ENCODE measurements at places on chromosomes 2 and 18.

- H3K27ac ChIP-seq: no peak overlapping the region
- no peaks in the 10 kb centered on the region for H3K27me3 ChIP-seq
- peak; percentile 65 for DNase-seq
- no peak overlapping the region for H3K4me3 ChIP-seq
These were observed 52.3 kb downstream of the TDRD15 start for GRCh38 chr2:21175895-21176646.

GRCh38 chr2:151851761-151852160, 23.5 kb upstream of the ARL5A start:
- no peak overlapping the region for H3K4me3 ChIP-seq
- H3K27me3 ChIP-seq: no peaks in the 10 kb centered on the region
- H3K4me1 ChIP-seq: peaks cover 10% of the 10 kb centered on the region
- H3K27ac ChIP-seq: no peak overlapping the region

DNA sequence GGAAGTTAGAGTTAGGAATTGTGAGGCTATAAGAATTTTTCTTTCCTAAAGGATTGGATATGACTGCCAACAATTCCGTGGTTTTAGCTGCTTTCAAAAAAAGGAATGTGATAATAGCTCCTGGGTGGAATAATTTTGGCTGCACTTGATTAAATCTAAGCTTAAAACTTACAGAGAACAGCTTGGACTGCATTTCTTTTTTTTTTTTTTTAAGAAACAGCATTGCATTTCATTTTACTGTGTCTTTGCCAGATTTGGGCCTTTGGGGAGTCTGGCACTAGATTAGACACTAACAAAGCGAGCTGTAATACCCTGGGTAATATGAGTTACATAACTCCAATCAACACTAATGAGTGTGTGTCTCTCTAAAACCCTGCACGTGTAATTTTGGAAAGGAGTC, 37.8 kb upstream of the ZNF397 start:
- no peaks in the 10 kb centered on the region for H3K36me3 ChIP-seq
- no peaks in the 10 kb centered on the region for H3K4me1 ChIP-seq
- no peak overlapping the region for H3K4me3 ChIP-seq
- no peak for DNase-seq

DNA sequence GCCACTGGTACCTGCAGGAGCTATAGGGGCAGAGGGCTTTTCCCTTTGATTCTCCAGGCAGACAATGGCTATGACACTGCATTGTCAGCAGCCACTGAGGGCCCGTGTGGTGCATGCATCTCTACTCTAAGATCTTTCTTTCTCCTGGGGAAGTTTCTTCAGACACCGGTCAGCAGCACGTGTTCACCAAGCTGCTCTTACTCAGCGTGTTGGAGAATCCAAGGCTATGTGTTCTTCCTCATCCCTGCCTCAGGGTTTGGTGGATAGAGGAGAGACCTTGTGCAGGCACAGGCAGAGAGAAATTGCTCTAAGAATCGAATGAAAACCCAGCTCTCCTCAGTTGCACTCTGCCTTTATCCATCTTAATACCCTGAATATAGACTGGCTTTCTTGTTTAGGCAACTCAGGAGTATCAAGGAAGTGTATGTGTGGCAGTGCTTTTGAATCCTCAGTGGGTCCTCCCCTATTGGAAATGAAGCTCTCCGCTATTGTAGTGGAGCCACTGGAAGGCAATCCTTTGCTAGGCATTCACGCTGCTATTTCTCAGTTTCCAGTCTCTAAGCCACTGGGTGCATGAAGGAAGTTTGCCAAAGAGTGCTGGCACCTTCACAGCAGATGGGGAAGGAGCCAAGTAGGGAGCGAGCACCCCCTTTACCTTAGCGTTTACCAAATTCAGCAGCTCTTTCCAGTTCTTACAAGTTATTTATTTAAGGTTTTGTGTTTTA, 86.9 kb upstream of the EML6 start:
- DNase-seq: no peak
- H3K4me1 ChIP-seq: peaks cover 32% of the 10 kb centered on the region
- no peaks in the 10 kb centered on the region for H3K27me3 ChIP-seq

GRCh38 chr2:241751152-241751551, 16.7 kb downstream of the D2HGDH start:
- H3K4me3 ChIP-seq: no peak overlapping the region
- H3K36me3 ChIP-seq: no peaks in the 10 kb centered on the region
- DNase-seq: no peak
- no peaks in the 10 kb centered on the region for H3K4me1 ChIP-seq

Data from Karpas-422 (cell line).